T-helper 2 cell treated with Interferon-gamma antibody and Interleukin-4, amounts not matched to agents 100 ng/mL and 5 ng/mL, for 36 hours (primary cell): ENCODE measurements at places on chromosomes 7 and 10. TPM values are rescaled to one million over a fixed set of nuclear protein-coding genes. Genes with fewer than 3 reads are reported as not detected.

The ACHE gene
- 0.23 TPM in 1 of 2 replicates, not detected in the other for total RNA-seq

The STOX1 gene
- 0.70 and 0.73 TPM in 2 replicates for total RNA-seq

The HOGA1 gene
- total RNA-seq, result not detected in 2 replicates

The ADGRA1 gene
- total RNA-seq, result not detected in 2 replicates

The CNPY1 gene
- not detected in 2 replicates for total RNA-seq

The ECHDC3 gene
- not detected in 2 replicates for total RNA-seq

The NRCAM gene
- 0.16 TPM in 1 of 2 replicates, not detected in the other for total RNA-seq

The TBL2 gene
- 28.1 and 28.8 TPM in 2 replicates for total RNA-seq

The IFIT1B gene
- not detected in 2 replicates for total RNA-seq

The OPN4 gene
- not detected in 2 replicates for total RNA-seq

The CHAT gene
- 0.14 TPM in 1 of 2 replicates, not detected in the other for total RNA-seq

The UCMA gene
- not detected in 2 replicates for total RNA-seq

The SUN1 gene
- 61.3 and 63.3 TPM in 2 replicates for total RNA-seq

The SNX10 gene
- total RNA-seq, result 52.9 and 56.2 TPM in 2 replicates

The GNG11 gene
- not detected in 2 replicates for total RNA-seq

The NACAD gene
- 0.02 TPM in 1 of 2 replicates, not detected in the other for total RNA-seq

The PON1 gene
- not detected in 2 replicates for total RNA-seq
